Stimulated activated CD4-positive, alpha-beta T cell treated with anti-CD3 and anti-CD28 coated beads, Interleukin-12 subunit alpha, Interleukin-12 subunit beta, amount 100 ng/mL, for 24 hours (primary cell): ENCODE measurements at places on chromosomes 3 and 15.

DNA sequence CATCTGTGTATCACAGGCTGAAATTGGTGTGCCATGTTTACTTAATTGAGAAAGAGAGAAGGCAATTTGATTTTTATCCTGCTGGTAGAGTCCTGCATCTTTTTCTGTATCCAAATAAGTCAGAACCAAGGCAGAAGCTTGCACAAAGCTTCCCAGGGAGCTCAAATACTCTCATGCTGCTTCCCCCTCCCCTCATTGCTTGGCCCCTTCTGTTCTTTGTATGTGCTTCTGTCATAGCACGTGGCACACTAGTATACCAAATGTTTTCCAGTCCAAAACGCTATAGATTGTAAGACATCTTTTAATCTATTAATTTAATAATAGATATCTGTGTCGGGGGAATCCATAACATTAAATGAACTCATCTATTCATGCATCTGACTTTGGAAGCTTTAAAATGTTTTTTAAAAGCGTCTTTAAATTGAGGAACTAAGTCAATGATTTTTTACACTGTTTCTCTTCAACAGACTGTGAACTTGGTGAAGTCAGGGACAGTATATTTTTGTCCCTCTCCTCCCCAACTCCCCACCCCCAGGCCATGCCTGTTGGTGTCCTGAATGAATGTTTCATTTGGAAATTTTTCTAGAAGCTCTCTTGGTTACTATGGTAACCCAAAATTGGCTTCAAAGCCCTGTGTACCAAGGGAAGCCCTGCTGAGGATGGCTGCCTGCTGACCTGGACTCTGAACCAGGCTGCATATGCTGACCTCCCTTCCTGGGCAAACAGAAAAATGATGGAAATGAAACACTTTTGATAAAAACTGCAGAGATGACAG is 26.2 kb upstream of the SLC35G2 start:
- no peak for DNase-seq

GRCh38 chr15:35206060-35206675 is 121.1 kb upstream of the NANOGP8 start:
- DNase-seq = no peak

DNA sequence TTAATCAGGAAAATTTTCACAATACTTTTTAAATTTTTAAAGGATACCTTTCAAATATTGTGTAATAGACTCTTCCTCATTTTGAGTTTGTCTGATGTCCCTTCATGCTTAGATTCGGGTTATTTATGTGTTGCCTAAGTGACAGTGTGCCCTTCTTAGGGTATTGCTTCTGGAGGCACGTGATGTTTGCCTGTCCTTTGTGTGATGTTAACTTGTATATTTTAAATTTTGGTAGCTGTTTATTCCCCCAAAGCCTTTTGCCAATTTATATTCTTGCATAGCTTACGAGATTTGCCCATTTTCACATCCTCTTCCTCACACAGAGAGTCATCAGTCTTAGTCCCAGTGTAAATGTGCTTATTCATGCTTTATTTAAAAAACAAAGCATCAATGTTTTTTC is 433.1 kb downstream of the EPHB1 start:
- DNase-seq = no peak

- DNase-seq = no peak
Measured at GRCh38 chr3:160482796-160483195, 33.2 kb upstream of the TRIM59 start.

DNA sequence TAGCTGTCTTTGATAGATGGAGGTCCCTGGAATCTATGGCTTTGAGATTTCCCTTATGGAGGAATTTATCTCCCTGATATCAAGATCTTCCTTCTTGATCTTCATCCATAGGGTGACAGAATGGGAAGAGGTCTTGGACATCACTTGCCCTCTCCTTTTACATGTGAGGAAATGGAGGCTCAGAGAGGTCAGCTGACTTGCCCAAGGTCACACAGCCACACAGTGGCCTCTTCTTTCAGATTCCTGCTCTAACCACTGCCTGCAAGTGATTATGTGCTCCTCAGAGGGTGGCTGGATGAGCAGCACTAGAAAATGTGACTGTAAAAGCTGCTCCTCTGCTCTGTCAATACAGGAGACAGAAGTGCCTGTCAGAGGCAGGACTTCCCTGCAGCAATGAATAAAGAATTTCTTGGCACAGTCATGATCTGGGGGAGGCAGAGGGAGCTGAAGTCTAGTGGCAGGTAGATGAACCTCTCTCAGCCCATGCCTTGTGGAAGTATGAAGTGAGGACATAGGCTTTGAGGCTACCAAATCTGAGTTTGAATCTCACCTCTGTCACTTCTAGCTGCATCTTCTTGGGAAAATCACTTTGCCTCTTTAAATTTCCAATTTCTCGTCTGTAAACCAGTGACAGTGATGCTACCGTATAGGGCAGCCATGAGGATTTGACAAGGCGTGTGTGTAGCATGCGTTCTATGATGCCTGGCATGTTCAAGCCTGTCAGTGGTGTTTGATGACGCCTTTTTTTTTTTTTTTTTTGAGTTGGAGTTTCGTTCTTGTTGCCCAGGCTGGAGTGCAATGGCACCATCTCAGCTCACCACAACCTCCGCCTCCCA is 12.0 kb downstream of the SSUH2 start:
- no peak for DNase-seq

GRCh38 chr3:4615750-4616149 is 122.6 kb downstream of the ITPR1 start:
- DNase-seq = no peak

DNA sequence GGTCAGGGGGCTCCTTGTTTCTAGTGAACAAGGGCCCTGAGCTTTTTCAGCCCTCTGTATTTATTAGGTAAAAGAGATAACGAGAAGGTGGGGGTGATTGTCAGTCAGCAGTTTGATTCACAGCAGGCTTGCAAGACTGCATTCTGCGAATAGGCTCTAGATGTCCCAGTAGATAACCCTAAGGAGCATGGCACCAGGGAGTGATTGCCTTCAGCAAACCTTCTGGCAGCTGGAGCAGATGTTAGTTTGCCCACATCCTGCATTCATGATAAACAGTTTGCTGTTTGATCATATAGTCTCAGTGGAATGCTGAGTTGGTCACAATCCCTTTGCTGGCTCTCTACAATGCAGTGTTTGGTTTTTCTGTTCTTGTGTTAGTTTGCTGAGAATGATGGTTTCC is 161.3 kb upstream of the GADL1 start:
- no peak for DNase-seq
